ENCODE measurements at places on chromosomes 12 and 14.

DNA sequence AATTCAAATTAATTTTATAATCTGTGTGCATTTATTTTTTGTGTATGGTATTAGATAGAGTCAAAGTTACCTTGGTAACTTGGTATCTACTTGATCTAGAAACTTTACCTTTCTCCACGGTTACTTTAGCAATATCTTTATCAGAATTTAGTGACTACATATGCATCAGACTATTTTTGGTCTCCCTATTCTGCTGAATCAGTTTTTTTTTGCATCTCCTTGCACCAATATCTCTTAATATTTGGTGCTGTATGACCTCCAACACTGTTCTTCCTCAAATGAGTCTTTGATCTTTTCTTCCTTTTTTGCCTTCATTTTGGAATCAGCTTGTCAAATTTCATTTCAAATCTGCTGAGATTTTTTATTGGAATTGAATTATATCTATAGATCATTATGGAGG, 828.2 kb upstream of the FOXG1 start:
- no peak for DNase-seq

- no peak for DNase-seq
Measured at GRCh38 chr12:58249610-58250009, 308.2 kb downstream of the ATP23 start.

- no peak for DNase-seq
Measured at GRCh38 chr14:97832776-97833175, 1035.6 kb downstream of the VRK1 start.

DNA sequence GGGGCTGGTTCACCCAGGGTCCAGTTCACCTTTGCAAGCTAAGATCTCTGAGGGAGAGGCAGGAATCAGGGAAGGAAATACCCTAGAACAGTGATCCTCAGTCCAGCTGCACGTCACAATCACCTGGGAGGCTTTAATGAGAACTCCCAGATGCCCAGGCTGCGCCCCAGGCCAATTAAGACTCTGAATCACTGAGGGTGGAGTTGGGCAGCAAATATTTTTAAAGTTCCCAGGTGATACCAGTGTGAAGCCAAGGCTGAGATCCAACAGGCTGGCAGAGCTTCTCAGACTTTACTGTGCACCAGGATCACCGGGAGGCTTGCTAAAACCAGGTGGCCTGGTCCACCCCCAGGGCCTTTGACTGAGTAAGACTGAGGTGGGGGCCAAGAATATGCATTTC, 23.8 kb downstream of the MYL2 start:
- DNase-seq = no peak

DNA sequence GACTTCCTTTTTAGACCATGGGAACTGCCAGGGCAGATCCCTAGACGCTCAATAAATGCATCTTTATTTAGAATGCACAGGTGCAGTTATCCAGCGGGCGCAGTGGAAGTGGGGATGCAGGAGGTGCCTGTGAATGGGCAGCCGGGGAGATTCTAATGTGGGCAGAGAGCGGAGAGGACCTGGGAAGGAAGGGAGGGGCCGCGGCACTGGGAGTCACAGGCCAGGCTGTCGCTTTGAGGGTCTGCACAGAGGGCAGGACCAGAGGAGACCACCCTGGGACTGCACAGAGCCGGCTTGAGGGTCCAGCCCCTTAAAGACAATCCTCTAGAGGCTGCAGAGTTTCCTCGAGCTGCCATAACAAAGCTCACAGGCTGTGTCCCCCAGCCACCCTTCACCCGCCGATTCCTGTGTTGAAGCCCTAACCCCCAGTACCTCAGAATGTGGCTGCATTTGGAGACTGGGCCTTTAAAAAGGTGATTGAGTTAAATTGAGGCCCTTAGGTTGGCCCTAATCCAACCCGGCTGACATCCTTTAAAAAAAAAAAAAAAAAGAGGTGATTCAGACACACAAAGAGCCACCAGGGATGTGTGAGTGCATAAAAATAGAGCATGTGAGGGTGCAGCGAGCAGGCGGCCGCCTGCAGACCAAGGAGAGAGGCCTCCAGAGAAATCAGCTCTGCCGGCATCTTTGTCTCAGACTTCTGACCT, 44.4 kb upstream of the PPP2R5C start:
- no peak for DNase-seq

GRCh38 chr12:116002890-116003536, 274.5 kb downstream of the MED13L start:
- no peak for DNase-seq

DNA sequence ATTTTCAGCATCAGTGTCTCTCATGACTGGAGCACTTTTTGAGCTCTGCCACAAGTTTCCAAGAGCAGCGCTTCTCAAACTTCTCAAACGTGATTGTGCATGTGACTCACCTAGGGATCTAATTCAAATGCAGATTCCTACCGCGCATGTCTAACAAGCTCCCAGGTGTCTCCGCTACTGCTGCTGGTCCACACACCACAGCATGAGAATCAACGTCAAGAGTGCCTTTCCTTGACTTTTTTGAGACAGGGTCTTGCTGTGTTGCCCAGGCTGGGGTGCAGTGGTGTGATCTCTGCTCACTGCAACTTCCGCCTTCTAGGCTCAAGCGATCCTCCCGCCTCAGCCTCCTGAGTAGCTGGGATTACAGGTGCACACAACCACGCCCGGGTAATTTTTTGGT, 22.4 kb downstream of the GLRX5 start:
- no peak for DNase-seq

- DNase-seq = no peak
Measured at GRCh38 chr14:78997811-78998210, 827.6 kb downstream of the NRXN3 start.

DNA sequence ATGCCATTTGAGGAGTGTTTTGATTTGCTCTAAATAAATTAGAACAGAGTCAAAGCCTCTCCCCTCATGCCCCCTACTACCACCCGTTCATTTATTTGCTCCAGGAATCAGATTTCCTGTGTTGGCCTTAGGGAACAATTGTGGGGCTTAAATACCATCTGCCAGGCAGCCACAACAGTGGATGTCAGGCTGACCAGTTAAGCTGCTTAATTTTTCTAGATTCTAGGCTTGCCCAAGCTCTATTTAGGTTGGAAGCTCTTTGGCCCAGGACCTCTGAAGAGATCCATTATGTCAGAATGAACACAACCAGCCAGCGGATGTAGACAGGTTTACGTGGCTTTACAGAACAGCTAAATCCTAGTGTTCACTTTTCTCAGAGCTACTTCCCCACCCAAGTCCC, 1.0 kb upstream of the TIMELESS start:
- DNase-seq = no peak

GRCh38 chr12:124655048-124655697, 87.8 kb upstream of the NCOR2 start:
- peak; percentile 83 for DNase-seq

GRCh38 chr14:94465042-94465441, 11.0 kb downstream of the SERPINA9 start:
- DNase-seq = no peak

GRCh38 chr12:14239350-14239934, 126.0 kb upstream of the ATF7IP start:
- no peak for DNase-seq

DNA sequence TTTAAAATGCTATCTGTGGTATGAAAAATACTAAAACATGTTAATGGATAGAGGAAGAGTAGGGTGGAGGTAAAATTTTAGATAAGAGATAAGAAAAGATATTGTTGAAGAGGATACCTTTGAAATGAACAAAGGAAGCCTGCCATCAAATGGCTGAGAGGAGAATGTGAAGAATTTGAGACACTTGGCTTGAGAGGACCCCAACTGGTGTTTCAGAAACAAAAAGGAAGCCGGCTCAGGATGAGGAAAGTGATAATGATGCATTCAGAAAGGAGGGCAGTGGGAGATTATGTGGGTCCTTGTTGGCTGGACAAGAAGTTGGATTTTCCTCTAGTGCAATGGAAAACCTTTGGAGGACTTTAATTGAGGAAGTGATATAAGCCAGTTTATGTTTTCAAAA, 264.4 kb downstream of the DUSP6 start:
- no peak for DNase-seq

GRCh38 chr12:66036317-66036716, 94.2 kb downstream of the LLPH start:
- DNase-seq = peak; percentile 75

DNA sequence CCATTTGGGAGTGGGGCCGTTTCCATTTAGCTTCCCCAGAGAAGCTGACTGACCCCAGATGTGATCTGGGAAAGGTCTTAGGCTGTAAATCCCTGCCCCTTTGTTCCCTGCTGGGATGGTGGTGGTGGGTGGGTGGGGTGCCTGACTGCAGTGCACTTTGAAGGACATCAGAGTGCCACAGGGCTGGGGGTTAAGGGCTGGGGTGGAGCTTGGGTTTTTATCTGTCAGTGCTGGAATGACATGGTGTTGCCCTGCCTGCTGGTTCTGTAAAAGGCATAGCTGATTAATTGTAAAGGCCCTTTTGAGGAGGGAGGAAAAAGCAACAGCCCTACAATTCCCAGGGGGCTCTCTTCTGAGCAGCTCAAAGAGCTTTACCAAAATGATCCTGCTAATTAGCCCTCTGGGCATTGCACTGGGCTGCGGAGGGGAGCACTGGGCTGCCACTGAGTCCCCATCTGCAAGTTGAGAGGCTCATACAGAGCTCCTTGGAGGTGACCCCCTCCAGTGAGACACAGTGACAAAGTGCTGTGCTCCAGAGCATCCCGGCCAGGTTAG, 21.1 kb downstream of the PLEKHG3 start:
- DNase-seq = peak; percentile 58

- DNase-seq = no peak
Measured at GRCh38 chr12:98893675-98894411, 248.8 kb downstream of the APAF1 start.

DNA sequence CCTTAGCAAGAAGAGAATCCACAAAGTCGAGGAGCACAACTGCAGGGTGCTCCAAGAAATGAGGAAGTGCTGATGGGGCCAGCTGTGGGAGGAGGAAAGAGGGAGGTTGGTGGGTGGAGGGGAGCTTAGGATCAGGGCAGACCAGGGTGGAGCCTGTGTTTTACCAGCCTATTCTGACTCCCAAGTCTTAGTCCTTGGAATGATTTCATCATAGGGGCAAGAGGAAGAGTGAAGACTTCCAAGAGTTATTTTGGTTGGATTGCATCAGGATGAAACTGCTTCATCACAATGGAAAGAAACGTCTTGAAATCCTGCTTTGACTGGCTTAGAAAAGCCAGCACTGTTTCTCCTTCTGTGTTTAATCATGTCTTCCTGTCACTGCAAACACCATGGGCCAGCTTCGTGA, 194.0 kb downstream of the DPF3 start:
- DNase-seq = peak; percentile 78

DNA sequence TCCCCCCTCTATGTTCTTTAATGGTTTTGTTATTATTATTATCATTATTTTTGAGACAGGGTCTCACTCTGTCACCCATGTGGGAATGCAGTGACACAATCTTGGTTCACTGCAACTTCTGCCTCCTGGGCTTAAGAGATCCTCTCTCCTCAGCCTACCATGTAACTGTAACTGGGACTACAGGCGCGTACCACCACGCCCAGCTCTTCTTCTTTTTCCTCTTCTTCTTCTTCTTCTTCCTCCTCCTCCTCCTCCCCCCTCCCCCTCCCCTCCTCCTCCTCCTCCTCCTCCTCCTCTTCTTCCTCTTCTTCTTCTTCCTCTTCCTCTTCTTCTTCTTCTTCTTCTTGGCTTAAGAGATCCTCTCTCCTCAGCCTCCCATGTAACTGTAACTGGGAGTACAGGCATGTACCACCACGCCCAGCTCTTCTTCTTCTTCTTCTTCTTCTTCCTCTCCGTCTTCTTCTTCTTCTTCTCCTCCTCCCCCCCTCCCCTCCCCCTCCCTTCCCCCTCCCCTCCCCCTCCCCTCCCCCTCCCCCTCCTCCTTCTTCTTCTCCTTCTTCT, 5.4 kb upstream of the KRT7 start:
- DNase-seq = no peak

- no peak for DNase-seq
Measured at GRCh38 chr14:26414926-26415325, 182.9 kb downstream of the NOVA1 start.

- DNase-seq = no peak
Measured at GRCh38 chr14:68039593-68039992, 220.0 kb downstream of the RAD51B start.

GRCh38 chr14:70416725-70417349, at the start of gene SYNJ2BP:
Gene SYNJ2BP (minus strand): TSS chr14:70417090. CDS start chr14:70416963, 127 bp downstream.
- DNase-seq = peak; percentile 49

- DNase-seq = no peak
Measured at GRCh38 chr12:91877456-91878235, 268.0 kb downstream of the BTG1 start.

DNA sequence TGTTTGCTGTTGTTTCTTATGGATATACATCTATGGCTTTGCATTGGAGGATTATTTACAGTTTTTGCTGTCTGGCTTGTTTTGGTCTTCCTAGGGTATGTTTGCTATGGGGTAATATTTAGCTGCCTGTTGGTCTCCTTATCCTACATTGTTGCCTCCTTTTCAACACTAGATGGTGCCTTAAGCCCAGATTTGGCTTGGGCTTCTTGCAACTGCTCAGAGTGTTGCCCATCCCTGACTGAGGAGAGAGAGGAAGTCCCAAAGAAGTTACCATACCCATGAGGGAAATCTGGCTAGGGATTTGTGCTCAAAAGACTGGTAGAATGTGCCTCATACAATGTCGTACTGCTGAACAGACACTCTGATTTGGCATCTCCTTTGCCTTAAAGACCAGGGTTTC, 94.6 kb upstream of the MUCL1 start:
- DNase-seq = no peak

- no peak for DNase-seq
Measured at GRCh38 chr14:32620724-32621123, 291.6 kb downstream of the AKAP6 start.

DNA sequence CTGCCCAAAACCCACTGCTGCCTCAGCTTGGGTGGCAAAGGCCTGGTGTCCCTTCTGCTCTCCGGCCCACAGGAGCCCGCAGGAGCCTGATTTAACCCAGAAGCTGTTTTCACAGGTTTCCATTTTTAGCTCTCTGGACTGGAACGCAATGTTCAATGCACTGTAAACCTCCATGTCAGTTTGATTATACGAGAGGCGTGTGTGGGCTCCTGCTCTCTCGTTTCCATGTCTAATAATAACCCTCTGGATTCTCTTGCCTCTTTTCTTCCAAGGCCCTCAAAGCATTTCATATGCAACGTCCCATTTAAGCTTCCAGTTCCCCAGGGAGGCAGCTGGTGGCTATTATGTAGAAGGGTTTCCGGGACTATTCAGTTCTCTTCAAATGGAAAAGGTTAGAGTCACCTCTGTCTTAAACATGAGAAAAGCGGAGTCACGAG, 161.1 kb downstream of the SUDS3 start:
- peak; percentile 69 for DNase-seq
